Activated CD8-positive, alpha-beta T cell treated with anti-CD3 and anti-CD28 coated beads, Interleukin-2, amount 10 ng/mL, durations not matched to agents 7 days and 5 days (primary cell): ENCODE measurements at places on chromosomes 2 and 18. TPM values are rescaled to one million over a fixed set of nuclear protein-coding genes. Genes with fewer than 3 reads are reported as not detected.

DNA sequence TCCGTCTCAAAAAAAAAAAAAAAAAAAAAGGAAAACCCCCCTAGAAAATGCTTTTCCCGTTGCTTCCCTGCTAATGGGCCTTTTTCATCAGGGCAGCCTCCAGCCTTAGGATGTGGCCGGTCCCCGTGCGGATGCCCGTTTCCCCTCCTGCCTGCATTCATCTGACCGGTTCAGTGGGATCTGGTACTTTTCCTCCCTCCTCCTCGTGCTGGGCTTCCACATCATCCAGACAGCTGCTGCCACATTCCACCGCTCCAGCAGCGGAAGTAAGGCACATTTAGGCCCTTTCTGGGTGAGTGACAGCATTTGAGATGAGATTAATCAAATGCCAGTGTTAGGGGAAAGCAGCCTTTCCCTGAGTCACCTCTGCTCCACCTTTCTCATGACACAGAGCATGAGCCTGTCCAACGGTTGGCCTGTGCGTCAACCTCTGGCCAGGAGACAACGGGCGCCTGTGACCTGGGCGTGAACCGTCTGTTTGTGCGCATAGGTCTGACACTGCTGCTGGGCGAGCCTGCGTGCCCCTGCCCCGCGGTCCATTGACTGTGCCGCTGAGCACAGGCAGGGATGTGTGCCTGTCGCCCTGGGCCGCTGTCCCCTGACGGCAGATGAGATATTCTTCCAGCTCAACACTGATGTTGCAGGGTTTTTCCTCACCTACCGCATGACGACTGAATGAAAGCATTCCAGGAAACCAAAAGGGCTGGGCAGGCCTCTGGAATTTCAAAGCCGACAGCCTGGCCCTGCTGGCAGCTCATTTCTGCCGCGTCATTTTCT is 174.0 kb downstream of the TGIF1 start:
- no peak for DNase-seq
- no peaks in the 10 kb centered on the region for H3K36me3 ChIP-seq
- H3K27me3 ChIP-seq, result no peaks in the 10 kb centered on the region
- H3K4me3 ChIP-seq, result peak overlapping the region; percentile 6

Gene PLEKHH2
- 0.57 TPM for total RNA-seq

Gene MREG
- total RNA-seq, result 12.1 TPM

Gene GREB1L
- not detected for total RNA-seq

Gene SLC5A7
- total RNA-seq, result not detected

DNA sequence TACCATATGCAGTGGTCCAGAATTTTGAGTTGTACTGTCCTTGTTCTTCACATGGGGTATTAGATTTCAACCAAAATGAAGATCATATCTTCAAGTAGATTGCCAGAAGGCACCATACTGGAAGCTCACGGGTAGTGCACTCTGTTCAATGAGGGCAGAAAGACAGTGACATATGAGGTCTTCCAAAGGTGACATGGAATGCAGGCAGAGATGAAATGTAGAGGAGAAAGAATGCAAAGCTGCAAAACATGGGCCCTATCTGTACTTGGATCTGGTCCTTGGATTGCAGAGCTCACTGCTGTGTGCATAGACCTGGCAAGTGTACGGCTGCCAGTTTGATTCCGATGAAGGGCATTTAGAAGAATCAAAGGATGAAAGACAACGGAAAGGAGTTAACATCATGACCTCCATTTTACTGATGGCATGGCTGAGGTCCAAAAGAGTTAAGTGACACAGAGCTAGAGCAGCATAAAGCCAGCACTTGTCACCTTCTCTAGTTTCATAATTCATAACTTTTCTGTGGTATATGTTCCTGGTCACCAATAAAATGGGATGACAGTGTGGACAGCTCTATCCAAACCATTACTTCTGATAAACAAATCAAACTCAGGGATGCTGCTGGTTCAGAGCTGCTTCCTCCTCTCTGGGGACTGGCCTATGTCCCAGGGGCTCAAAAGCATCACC is 64.7 kb downstream of the BCL2 start:
- H3K4me1 ChIP-seq, result peaks cover 91% of the 10 kb centered on the region
- H3K27ac ChIP-seq, result peak overlapping the region; percentile 39
- H3K27me3 ChIP-seq, result no peaks in the 10 kb centered on the region
- peaks cover 93% of the 10 kb centered on the region for H3K36me3 ChIP-seq

Gene SFT2D3
- 5.5 TPM for total RNA-seq

Gene DLGAP1
- not detected for total RNA-seq

DNA sequence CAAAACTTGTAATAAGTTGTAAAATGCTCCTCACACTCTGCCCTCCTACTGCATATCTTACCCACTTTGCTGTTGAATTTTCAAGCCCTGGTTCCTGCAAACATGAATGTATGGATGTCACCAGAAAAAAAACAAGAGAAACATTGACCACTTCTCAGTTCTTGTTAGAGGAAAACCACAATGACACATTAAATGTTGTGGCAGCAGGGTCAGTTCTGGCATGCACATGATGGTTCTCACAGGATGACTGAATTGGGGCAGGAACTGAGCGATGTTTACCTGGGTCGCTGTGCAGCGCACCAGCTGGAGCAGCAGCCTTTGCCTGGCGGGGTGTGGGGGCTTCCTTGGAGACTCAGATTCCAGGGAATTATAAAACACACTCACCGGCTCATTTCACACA is 14.0 kb upstream of the PRKCE start:
- no peak for DNase-seq
- H3K4me3 ChIP-seq, result no peak overlapping the region
- H3K4me1 ChIP-seq, result peaks cover 16% of the 10 kb centered on the region
- peaks cover 33% of the 10 kb centered on the region for H3K27me3 ChIP-seq

DNA sequence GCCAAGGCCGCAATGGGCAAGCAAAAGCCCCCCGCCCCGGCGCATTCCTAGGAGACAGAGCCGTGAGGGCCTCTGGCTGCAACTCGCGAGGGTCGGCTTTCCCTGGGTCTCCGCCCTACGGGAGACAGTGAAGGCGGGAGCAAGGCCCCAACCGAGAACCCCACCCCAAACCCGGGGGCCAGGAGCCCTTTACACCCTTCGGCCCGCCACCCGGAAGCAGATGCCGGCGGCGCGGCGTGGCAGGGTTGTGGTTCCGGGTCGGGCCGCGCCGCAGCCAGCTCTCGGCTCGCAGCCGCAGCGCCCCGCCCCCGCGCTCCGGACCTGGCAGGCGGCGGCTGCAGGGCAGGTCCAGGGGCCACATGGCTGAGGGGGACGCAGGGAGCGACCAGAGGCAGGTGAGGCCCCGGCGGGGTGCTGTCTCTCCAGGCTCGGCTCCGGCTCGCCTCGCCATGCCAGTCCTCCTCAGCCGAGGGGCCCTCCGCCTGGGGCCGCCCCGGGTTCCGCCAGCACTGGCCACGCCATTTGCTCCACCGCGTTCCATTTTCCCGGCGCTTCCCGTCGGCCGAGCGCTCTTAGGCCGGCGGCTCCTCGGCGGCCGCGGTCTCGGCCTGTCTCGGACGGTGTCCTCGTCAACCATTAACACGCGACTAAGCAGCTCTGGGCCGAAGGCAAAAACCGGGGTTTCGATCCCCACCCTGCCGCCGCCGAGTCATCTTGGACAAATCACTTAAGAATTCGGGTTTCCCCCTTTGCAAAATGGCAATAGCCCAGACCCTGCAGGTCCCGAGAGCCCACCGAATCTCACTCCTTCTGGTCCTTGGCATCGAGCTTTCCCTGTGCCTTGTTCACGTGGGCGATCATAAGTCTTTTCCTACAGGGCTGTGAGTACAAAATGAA is at the start of gene IMPACT:
Gene IMPACT, plus strand, starts transcription at position 273 of the 897 bp plus-strand sequence. Its CDS starts 87 bp downstream, at position 360.
- H3K36me3 ChIP-seq, result peaks cover 23% of the 10 kb centered on the region
- peaks cover 21% of the 10 kb centered on the region for H3K4me1 ChIP-seq
- peak; percentile 77 for DNase-seq

DNA sequence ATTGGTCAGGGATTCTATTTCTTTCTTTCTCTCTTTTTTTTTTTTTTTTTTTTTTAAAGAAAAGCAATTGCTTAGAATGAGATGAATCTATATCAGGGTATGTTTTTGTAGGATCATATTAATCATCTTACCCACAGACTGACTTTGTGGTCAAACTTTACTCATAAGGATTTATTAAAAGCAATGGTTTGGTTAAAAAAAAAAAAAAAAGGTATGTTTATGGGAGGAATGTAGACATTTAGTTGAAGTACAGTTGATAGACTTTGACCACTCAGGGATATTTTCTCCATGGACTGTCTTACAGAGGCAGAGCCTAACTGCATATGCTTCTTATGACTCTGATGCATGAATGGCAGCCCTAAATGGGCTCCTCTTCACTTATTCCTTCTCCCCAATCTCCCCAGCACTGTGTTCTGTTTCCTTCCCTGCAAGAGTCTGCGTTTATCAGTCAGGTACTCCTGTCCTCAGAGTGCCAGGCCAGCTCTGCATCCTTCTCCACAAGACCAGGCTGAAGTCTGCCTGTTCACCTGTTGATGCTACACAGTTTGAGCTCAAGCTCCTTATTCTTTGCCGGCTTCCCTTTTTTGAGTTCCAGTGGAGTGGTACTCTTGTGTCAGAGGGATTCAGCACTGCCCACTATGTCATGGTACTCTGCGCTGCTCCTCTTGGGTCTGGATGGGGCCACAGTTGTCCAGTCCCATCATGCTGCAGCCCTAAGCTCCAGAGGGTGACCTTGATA is 24.3 kb downstream of the CRIM1 start:
- H3K27ac ChIP-seq, result no peak overlapping the region
- no peaks in the 10 kb centered on the region for H3K27me3 ChIP-seq
- no peaks in the 10 kb centered on the region for H3K4me1 ChIP-seq
- no peak for DNase-seq

Gene TRIP12
- 221 TPM for total RNA-seq

DNA sequence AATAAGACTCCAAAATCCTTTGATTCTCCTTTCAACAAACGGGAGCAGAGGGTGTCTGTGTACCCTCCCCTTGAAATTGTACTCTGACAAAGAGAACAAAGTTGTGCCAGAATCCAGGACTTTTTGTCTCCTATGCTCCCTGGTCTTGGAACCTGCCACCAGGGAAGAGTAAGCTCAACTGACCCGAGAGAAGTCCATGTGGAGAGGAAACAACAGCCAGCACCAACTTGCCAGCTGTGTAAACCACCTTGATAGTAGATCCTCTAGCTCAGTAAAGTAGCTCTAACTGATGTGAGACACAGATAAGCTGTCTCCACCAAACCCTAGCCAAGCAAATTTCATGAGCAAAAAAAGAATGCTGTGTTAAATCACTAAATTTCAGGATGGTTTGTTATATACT is 46.9 kb downstream of the LNPK start:
- H3K27ac ChIP-seq, result no peak overlapping the region
- H3K4me3 ChIP-seq, result no peak overlapping the region
- no peak for DNase-seq
- H3K36me3 ChIP-seq, result peaks cover 51% of the 10 kb centered on the region
- H3K4me1 ChIP-seq, result no peaks in the 10 kb centered on the region
